ENCODE measurements at places on chromosomes 1 and 21.

DNA sequence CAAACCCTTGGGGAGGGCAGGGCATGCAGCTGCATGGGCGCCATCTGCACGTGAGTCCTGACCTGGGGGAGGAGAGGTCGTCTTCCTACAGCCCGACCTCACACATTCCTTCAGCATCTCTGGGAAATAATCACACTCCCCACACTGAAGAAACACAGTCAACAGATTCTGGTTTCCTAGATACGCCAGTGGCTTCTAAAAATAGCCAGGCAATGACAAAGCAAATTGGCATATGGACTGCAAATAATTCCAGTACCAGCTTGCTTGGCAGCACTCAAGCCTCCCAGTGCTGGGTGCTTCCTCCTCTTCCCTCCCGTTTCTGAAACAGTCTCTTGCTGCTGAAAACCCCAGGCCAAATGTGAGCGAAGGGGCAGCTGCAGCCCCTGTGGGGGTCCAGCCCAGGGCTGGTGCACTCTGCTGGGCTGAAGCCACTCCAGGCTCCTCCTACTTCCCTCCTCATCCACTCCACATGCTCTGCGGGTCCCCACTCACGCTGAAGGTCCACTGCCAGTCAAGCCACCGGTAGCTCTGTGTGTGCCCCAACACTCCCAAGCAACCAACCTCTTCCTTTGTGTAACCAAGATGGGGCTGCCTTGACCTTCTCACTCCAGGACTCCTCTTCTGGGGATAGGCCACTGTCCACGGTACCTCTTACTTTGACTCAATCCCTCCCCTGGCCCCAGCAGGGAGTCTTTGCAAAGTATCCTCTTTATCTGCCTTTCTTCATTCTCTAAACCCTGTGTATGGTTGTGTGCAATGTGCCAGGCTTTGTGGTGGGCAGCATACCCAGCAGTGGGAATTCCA is 69.0 kb downstream of the KCND3 start:
- DNase-seq: no peak

DNA sequence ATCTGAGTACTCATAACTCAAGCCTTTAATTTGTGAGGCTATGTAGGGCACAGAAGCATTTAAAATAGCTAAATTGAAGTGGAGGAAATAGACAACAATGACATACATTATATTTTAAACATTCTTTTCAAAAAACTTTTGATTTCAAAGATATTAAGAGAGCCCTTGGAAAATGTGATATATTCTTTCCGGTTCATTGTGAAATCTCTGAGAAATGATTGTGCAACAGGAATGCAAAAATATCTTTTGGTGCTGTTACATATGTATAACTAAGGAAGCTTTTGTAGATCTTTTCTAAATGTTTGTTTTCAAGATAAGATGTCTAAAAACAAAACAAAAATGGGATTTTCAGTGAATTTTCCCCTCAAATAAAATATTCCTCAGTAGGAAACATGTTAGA is 185.2 kb downstream of the LEPR start:
- no peak for DNase-seq

- peak; percentile 62 for DNase-seq
Measured at GRCh38 chr21:42187976-42188653, 30.8 kb upstream of the ABCG1 start.

DNA sequence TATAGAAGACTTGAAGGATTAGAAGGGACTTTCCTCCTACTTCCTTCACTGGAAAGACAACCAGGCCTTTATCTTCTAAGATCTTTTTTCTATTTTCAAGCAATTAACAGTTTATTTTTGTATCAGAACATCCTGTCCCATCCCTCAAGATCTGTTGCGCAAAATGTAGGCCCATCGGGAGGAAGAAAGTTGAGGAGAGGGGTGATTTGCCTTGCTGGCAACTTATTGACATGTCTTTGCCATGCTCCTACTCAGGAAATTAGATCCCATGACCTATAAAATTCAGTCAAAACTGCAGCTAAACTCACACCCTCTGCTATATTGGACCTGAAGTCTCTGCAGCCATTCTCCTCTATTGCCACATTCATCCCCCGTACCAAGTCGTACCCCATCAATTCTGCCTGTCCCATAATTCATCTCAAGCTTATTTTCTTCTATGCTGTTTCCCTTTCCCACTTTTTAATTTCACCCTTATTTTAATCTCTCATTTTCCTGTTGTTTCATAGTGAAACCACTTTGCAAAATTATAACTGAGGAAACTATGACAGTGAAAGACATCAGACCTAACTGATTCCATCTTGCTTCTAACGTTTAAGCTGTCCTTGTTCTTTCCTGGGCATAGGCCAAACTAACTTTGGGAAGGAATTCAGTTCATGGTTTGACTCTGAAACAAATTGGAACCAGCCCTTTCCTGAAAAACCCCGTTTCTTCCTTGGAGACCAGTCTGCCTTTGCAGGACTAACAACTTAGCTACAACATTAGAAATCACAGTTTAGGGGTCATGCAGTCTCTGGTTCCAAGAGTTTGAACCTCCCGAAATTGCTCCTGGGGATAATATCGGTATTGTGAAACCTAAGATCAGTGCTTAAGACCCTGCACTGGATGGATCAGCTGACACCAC is 195.7 kb upstream of the PTBP2 start:
- DNase-seq: no peak

DNA sequence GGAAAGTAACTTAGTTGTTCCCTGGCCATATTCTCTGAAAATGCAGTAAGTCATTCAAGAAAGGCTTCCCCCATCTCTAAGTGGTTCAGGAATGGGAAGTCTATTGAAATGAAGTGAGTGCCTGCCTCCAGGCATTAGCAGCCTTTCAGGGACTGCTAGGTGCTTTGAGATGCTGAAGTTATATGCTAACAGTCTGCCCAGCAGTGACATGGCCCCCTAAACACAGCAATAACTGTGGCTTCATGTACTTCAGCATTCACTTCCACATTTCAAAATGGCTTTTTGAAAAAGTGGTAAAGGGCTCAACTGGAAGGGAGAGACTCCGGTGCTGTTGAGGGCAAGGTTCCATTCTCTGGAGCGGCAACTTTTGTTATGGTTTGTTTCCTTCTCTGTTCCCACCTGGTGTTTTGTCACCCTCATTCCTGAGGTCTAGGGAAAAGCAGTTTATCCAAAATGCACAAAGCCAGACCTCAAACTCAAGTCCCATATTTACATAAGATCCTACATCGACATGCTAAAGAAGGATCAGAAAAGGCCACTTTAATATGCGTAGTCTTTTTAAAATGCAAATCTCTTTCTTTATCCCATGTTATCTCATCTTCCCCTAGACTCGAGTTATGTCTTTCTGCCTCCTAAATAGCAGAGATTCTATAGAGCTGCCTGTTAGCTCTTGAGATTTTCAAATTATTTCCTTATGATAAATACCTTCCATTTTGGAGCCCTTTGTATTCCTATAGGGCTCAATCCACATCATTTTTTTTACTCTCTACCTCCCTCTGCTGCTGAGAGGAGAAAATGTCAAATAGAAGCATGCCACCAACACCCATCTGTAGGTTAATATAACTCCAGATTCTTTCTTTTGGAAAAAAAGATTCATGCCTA is 34.2 kb upstream of the LRRC8C start:
- DNase-seq: no peak

- no peak for DNase-seq
Measured at GRCh38 chr1:78691995-78692747, 42.5 kb downstream of the IFI44 start.

DNA sequence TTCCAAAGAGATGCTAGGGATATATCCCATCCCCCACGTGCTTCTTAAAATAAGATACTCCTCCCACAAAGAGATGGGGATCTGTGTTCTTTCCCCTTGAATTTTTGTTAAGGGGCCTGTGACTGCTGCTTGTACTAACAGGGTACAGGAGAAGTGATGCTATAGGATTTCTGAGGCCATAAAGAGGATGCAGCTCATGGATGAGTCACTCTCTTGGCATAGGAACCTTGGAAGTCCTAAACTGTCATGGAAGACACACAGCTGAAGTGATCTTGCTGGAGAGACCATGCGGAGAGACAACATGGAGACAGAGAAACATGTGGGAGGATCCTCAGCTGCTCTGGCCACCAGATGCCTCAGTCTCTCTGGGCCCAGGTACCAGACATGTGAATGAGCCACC is 157.2 kb downstream of the S1PR1 start:
- DNase-seq: no peak

DNA sequence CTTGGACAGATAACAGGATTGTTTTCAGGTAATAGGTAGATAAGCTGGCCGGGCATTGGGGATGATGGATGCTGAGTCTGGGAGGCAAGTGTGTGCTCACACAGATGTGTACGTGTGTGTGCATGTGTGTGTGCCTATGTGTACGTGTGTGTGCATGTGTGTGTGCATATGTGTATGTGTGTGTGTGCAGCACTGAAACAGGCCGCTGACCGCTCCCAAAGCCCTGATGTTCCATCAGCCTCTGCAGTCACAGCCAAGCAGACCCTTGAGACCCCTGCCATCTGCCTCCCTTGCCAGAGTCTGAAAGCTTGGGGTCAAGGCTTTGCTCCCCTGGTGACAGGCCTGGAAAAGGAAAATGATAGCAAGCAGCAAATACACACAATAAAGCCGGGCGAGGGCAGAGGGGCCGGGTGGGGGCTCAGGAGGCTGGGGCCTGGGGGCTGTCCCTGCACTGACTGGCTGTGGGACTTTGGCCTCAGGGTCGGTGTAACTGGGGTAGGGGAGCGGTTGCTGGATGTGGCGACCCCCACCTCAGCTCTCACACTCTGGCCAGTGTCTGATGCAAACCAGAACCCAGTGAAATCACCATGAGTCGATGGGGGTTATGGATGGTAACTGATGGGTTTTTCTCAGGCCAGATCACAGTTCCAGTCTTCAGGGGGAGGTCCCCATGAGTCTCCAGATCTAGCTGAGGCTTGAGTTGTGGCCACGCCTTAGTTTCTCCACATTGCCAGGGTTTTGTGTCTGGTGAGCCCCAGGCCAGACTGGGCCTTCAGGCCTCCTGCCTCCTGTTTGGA is 9.2 kb upstream of the TNFRSF8 start:
- no peak for DNase-seq

GRCh38 chr1:208808301-208808700 is 564.1 kb upstream of the PLXNA2 start:
- no peak for DNase-seq

GRCh38 chr1:211381481-211382181 is 55.0 kb downstream of the TRAF5 start:
- no peak for DNase-seq

DNA sequence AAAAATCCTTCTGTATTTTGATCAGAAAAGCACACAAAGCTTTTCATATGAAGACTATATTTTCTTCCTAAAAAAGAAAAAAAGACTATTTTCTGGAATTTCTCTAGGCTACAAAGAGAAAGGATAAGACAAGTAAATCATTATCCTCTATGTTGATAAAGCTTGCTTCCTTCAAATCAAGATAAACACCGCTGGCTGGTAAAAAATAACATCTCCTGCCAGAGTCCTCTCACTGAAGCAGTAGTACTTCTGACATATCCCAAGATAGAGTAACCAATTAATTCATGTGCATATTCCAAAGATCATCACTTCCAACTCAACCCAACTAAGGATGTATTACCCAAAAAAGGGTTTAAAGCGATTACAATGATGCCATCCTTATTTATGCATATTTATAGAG is 34.3 kb downstream of the DENND1B start:
- DNase-seq: no peak

DNA sequence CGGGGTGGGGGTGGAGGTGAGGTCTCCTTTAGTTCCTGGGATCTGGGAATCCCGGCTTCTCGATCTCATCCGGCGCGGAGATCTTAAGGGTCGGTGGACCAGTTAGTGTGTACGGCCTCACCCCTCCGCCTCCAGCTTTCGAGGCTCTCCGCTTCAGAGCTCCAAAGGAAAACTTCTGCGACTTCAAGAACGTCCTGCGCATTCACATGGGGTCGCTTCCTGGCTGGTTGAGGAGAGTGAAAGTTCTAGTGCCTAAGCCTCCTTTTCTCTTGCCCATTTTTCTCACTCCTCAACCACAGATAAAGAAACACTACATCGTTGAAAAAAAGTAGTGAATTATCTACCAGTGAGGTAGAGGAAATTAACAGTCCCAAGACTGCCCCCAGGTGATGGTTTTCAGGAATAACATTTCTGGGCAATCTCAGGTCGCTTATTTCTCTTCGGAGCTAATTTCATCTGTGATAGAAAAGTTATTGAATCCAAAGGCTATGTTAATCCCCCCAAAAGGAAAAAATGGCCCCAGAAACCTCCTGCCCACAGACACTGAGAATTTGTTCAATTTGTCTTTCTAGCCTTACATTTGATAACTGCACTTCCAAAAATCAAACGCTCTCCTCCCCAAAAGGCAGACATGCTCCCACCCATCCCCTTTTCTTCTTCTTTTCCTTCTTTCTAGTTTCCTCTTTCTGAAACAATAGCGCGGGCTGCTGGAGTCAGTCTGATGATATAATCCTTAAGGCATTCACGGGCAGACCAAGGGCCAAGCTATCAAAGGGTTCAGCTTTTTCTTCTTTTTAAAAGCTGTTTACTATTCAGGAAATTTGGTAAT is 20.6 kb upstream of the TBX15 start:
- no peak for DNase-seq

- DNase-seq: no peak
Measured at GRCh38 chr1:60279798-60280197, 206.2 kb upstream of the C1orf87 start.
